ENCODE measurements at places on chromosomes 4 and X.

DNA sequence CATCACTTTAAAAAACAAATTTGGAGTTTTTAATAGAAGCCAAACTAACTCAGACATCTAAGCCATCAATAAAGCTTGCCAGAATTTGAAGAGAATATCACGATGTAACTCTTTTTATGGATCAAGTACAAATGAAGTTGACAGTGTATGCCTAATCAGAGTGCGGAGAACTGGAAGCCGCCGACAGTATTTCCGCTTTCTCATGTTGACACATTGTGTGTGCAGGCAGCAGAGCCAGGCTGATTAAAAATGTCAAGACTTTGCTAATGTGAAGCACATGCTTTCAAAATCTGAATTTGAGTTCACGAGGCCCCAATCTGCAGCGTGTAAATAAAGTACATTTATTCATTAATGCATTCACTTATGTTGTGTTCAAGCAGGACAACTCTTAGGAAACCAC lies 161.2 kb downstream of the TENM3 start:
- no peak for DNase-seq

DNA sequence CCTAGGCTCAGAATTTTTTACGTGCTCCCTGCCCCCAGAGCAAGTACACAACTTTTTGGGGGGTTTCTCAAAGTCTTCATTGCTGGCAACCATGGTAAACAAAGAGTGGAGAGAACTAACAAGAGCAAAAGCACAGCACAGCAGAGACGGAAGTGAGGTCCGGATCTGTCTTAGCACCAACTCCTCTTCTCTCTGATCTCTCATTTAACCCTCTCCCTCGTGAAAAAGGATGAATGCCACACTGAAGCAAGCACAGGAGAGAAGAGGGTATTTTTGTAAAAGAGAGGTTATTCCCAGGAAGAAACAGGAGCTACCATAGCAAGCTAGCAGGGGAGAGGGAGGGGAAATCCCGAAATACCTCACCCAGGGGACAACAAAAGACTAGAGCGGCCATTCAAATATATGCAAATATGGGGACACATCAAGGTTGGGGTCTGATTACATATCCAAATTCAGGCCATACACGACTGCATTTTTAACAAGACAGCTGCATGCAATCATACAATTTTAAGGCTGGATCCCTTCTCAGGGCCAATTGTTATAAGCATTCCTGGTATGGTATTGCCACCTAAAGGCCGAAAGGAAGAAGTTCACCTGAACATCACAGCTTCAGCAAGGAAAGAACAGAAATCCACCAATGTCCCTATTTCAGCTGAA lies 46.6 kb downstream of the CD40LG start:
- DNase-seq, result no peak

- no peak for DNase-seq
Measured at GRCh38 chr4:71692198-71692597, 91.7 kb downstream of the GC start.

- no peak for DNase-seq
Measured at GRCh38 chr4:133498149-133498548, 349.1 kb downstream of the PCDH10 start.

GRCh38 chr4:10737337-10737736 lies 52.8 kb upstream of the CLNK start:
- no peak for DNase-seq

Data from stimulated activated naive CD8-positive, alpha-beta T cell treated with anti-CD3 and anti-CD28 coated beads, Interleukin-15, amount 100 ng/mL, for 72 hours (primary cell).